ENCODE measurements at places on chromosomes 3 and 15.

DNA sequence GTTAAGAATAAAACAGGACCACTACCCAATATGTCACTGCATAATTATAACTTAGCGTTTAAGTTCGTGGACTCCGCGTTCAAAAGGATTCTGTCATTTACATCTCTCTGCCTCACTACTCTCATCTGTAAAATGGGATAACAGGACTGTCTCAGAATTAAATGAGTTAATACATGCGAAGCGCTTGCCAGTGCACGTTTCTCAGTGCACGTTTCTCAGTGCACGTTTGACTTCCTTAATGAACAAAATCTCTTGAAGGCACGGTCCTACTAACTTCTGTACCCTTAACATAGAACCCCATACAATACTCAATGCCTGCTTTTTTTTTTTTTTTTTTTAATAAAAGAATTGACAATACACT is 499 bp downstream of the RABL3 start:
- DNase-seq = no peak

DNA sequence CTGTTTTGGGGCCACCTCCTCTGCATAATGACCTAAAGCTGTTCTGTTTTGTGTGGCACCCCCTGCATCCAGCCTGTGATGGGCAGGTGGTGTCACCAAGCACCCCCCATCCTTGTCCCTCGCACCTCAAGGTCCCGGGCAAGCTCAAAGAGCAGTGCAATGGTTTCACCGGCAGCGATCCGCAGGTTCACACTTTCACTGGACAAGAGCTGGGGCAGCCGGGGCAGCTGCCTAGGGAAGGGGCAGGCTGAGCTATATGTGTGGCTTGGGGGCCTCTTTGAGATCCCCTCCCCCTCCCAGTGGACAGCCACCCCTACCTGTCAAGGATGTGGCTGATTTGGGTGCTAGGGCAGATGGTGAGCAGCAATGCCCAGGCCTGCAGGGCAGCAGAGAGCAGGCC is 3.1 kb downstream of the IFRD2 start:
- no peak for DNase-seq

- DNase-seq = no peak
These were observed 173.2 kb upstream of the PRICKLE2 start for GRCh38 chr3:64398476-64398875.

DNA sequence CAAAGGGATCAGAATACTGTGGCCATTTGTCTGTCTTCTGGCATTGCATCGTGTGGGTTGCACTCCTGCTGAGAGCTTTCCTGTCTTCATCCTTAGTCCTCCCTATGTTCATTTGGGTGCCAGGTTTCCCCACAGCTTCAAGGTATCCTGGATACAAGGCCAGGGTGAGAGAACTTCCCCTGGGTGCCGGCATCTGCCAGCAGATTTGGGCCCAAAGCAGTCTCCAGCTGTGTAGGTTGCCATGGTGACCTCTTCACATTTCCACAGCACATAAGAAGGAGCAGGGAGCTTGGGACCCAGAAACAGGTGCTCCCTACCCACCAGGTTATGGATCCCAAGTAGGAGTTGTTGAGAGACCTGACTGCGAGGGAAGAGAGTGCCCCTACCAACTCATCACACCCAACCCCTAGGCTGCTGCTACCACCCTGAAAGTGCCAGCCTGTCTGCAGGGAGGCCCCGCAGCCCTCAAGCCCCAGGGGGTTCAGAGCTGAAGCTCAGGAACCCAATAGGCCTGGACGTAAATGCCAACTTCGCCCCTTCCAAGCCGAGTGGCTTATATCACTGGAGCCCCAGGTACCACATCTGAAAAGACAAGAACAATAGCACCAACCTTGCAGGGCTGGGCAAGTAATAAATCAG is 19.9 kb downstream of the TTC21A start:
- DNase-seq = no peak

DNA sequence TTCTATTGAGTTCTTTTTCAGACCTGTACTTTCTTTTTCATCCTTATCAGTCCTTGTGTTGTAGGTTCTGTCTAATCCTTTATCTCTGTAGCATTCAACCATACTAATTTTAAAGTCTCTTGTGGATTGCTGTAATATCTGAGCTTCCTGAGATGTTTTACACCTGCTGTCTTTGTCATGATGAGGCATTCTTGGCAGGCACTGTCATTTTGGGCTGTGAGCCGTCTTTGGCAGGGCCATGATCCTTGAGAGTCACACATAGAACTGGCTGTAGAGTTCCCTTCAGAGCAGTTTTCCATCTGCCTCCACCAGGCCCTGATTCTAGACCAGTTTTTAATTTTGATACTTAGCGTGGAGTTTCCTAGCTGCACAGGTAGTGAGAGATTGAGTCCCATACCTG is 6.7 kb downstream of the EFCC1 start:
- no peak for DNase-seq

- no peak for DNase-seq
These were observed 577.3 kb upstream of the ZNF717 start for GRCh38 chr3:76362643-76363042.
